ENCODE measurements at places on chromosomes 5 and 9.

DNA sequence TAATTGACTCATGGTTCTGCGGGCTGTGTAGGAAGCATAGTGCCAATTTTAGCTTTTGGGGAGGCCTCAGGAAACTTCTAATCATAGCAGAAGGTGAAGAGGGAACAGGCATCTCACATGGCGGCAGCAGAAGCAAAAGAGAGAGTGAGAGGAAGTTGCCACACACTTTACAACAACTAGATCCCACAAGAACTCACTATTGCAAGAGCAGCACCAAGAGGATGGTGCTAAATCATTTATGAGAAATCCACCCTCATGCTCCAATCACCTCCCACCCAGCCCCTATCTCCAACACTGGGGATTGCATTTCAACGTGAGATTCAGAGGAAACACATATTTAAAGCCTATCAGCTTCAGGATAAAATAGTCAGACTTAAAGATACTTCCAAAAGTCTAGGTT is 36.1 kb upstream of the LPAR1 start:
- DNase-seq, result no peak

DNA sequence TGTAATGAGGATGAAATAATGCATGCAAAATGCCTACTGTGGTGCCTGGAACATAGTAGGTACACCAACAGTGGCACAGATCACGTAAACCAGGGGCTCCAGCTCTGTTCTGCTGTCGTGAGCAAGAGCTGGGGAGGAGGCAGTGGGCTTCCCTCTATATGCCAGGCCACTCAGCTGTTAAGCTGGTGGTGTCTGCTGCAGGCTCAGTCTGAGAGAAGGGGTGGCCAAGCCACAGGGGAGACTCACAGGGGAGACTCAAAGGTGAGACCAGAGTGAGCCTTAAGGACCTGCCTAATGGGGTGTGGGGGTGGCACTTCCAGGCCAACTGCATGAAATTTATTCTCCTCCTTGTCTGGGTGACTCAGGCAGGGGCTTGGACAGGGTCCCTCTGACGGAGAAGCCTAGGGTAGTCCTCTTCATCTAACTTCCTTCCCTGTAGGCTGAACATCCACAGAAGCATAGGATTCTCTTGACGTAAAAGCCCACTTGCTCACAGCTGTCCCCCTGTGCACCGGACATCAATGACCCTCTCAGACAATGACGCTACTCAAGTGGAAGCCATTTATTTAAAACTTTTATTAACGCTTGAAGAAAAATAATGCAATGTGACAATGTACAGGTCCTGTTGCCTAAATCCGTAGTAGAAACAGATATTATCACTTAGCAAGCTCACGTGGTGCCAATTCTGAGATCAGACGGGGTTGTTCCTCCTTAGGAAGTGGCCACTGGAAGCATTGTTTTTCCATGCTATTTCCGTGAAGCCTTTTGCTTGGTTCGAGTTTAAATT is 13.9 kb downstream of the STC2 start:
- no peak for DNase-seq

- DNase-seq, result no peak
Measured at GRCh38 chr5:130213607-130214006, 309.3 kb downstream of the CHSY3 start.

DNA sequence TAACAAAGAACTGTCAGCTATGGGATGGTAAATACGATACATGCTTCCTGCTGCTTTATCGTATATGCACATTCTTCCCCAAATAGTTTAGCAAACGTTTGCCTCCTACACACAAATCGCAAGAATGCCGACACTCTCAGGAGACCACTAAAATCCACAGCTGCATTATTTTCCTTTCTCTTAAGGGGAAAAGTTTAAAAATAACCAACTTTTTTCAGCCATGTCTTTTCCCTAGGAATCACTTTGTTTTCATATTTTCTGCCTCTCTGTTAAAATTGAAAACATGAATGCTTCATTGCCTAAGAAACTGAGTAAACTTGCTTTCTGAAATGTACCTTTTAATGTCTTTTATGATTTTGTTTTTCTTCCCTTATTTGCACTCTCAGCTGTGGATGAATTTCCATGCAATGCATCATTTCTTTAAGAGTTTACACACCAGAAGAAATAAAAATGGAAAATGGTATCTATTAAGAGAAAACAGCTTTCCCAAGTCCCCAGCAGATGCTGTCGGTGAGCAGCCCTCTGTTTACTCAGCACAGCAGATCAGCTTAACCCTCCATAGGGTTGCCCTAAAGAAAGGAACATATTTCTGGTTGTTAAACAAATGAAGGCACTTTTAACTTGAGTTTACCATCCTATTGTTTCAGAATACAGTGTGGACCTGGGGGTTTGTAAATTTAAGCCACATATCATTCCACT is 66.2 kb downstream of the IZUMO3 start:
- no peak for DNase-seq

DNA sequence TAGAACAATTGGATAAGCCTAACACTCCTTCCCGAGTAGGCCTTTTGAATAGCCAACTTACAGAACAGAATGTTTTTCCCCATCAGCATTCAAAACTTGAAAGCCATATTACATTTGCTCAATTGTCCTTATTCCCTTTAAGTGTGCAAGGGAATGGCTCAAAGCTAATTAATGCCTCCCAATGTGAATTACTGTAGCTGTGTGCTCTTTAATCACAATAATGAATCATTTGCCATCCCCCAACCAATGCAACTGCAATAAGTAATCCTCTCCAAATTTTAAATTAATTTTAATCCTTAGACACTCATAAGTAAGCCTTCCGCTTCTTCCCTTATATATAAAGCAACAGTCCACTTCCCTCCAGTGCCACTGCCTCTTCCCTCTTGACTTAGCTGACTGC is 115.9 kb downstream of the DROSHA start:
- DNase-seq, result no peak

GRCh38 chr5:63822614-63823013 is 139.6 kb downstream of the HTR1A start:
- no peak for DNase-seq

DNA sequence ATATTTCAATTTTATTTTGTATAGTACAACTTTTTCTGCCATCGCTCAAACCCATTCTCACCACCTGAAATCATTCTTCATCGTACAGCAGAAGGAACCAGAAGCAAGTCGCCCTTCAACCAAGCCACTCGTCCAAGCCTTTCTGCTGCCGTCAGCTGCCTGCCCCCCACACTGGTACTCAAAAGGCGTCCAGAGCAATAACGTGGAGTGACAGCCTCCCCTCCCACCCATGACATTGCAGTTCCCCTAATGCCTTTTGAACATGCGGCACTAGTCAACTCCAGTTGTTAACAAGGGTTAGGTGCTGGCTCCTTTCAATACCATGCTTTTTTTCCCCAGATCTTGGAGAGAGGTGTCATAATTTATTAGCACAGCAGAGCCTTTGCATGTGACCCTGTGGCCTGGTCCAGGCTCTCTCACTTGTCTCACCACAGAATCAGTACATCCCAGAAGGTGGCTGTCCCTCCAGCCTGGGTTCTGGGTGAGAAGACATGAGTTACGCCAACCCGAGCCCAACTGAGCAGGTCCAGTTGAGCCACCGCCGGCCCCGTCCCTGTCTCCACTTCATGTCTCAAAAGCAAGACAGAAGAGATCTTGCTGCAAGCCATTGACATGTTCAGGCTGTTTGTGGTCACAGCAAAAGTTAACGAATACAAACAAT is 20.4 kb upstream of the MED10 start:
- no peak for DNase-seq

GRCh38 chr5:96067894-96068614 is 106.4 kb upstream of the ELL2 start:
- no peak for DNase-seq

- DNase-seq, result no peak
Measured at GRCh38 chr5:52707616-52708015, 80.1 kb upstream of the ITGA1 start.

DNA sequence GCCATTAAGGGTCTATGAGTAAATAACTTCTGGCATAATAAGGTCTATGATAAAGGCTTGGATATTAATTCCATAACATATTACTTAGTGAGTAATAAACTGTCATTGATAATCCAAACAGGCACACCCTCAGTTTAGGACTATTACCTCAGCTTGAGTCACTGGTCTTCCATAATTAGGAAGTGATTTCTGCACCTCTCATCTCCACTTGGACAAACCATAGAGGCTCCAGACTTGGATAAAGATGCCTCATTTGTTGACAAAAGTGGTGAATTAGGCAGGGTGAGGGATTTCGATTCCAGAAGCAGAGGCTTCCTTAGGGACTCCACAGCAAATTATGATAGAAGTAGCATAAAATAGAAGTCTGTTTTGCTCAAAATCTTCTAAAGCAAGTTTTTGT is 127.5 kb upstream of the MTAP start:
- no peak for DNase-seq

DNA sequence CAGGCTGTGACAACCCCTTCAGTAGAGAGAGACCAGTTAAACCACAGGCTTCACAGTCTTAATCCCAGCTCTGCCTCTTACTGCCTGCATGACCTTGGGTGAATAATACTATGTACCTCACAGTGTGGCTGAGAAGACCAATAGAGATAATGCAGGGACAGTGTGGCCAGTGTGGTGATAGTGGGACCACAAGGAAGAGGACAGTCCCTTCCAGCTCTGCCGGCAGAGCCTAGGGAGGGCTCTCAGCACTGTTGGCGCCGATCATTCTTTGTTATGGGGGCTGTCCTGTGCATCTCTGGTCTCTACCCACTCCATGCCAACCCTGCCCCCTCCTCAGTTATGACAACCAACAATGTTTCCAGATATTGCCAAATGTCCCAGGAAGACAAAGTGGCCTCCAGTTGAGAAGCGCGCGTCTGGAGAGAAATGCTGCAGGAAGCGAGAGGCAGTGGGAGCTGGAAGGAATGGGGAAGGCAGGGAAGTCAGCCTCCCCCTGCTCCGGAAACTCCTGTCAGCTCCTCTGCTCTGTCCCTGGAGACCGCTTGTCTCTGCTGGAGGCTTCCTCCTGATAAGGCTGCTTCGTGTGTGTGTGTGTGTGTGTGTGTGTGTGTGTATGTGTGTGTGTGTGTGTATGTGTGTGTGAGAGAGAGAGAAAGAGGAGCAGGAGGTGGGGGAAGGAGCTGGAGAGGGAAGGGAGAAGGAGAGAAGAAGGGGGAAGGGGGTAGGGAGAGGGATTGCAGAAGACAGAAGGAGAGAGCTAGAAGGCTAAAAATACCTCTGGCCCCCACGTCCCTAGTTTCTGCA is 31.8 kb upstream of the FABP6 start:
- DNase-seq, result no peak

- DNase-seq, result no peak
Measured at GRCh38 chr9:35522700-35523099, 32.8 kb downstream of the RUSC2 start.

DNA sequence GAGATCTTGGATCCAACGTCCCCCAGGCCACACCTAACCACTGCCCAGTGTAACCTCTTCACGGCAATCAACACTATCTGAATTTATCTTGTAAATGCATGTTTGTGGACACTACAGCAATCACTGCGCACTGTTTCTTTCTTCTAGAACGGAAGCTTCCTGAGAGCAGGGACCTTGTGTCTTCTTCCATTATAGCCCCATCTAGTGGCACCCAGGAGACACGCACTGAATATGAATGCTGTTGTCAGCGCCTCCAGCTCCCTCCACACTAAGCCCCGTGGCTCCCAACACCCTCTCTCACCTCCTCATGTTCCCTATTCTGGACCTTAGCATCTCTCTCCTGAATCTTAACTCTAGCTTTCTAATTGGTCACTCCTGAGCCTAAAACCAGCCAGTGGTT is 72.7 kb downstream of the SMIM23 start:
- DNase-seq, result no peak

DNA sequence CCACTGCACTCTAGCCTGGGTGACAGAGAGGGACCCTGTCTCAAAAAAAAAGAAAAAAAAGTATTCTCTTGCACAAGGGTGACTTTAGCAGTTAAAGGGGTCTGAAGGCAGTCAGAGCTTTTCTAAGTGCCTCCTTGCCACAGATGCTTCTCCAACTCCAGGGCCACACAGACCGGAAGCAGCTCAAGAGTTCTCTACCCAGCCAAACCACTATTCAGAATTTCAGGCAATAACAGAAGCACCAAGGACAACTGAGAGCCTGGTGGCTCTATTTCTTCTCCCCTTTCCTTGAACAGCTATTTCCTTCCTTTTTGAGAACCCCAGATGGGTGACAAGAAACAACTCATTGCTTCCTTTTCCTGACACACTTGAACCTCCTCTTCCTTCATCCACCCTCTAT is 2.2 kb downstream of the FAM219A start:
- no peak for DNase-seq

DNA sequence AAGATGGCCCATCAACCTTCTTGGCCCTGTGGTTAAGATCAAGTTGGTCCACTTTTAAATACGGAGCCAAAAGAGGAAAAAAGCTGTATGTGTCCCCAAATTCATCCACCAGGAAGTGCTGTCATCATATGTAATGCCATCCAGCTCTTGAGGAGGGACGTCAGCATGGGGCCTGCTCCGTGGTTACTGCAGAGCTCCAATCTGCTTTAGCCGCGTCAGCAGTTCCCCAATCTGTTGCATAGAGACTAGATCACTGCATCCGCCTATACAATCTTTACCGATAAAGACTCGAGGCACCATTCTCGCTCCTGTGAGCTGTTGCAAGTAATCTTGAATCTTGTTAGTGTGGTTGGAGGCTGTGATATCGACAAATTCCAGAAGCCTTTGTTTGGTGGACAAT is 65.7 kb downstream of the GABRA6 start:
- no peak for DNase-seq

GRCh38 chr5:58972301-58972700 is 389.4 kb downstream of the RAB3C start:
- DNase-seq, result no peak

GRCh38 chr9:138003485-138004190 is 126.1 kb downstream of the CACNA1B start:
- DNase-seq, result no peak

- peak; percentile 71 for DNase-seq
Measured at GRCh38 chr5:138927979-138928378, 52.8 kb upstream of the LRRTM2 start.

DNA sequence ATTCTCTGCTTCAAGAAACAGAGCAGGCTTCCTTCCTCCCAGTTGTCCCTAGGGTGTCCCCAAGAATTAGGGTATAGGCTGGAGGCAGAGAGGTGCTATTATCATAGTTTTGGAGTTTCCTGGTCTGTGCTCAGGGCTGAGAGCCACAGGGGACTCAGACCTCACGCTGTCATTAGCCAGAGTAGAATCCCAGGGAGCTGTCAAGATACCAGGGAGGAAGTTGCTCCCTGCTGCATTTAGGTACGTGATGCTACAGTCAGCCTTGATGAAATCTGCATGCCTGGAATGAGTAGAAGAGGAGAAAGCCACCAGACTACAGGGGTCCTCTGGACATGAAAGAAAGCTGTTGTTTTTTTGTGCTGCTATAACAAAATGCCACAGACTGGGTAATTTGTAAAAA is 273.2 kb downstream of the SH3GL2 start:
- no peak for DNase-seq
